ENCODE measurements at places on chromosomes 2 and 18.

- DNase-seq = no peak
Observed at GRCh38 chr2:120985174-120985996, 249.7 kb downstream of the GLI2 start.

DNA sequence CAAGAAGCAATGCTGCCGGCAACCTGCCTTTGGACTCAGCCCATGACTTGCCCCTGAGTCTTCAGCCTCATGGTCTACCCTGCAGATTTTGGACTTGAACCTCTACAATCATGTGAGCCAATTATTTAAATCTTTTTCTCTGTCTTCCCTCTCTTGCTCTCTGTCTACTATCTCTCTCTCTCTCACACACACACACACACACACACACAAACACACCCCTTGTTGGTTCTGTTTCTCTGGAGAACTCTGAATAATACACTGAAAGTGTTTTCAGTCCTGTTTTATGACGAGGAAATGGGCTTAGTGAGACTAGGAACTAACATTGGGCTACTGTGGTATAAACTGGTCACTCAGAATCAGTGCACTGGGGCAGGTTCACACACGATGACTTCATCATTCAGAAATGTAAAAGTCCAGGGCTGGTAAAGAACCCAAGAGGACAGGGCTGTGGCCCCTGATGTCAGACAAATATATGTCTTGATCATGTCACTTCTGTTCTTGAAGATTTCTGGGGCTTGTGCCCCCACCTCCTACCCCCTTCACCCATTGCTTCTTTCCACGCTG lies 266.1 kb upstream of the SIX2 start:
- no peak for DNase-seq

- no peak for DNase-seq
Observed at GRCh38 chr2:168798888-168799410, 3.5 kb upstream of the NOSTRIN start.

DNA sequence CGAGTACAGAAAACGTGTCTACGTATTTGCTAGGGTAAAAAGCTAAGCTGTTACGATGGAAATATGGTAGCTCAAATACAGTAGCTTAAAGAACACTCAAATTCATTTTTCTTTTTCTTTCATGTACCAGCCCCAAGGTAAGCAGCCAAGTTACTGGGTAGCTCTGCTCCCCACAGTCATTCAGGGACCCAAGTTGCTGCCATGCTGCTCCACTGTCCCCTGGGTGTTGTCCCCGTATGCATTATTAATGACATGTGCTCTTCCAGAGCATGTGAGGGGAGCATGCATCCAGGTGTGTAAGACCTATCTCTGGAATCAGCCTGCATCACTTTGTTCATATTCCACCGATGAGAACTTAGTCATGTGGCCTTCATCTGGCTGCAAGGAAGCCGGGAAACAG lies 105.1 kb upstream of the SP3 start:
- DNase-seq = no peak

DNA sequence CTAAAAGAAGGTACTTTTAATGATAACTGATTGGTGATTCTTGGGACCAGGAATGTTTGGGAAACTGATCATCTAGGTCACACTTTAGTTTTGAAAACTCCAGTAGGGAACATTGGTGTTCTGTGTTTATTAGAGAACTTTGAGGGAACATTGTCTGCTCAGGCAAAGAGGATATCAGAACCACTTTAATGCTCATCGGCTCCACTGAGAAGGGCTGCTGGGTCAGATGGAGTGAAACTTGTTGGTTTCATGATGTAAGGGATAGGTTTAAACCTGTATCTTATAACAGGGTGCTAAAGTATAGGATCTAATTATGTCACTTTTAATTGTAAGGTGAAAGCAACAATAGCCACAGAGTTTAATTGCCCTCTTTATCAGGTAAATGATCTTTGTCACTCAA lies 14.2 kb upstream of the POLI start:
- DNase-seq = no peak

GRCh38 chr2:73762571-73762970 lies 17.3 kb downstream of the DUSP11 start:
- no peak for DNase-seq

GRCh38 chr2:589281-590130 lies 87.7 kb downstream of the TMEM18 start:
- DNase-seq = no peak

DNA sequence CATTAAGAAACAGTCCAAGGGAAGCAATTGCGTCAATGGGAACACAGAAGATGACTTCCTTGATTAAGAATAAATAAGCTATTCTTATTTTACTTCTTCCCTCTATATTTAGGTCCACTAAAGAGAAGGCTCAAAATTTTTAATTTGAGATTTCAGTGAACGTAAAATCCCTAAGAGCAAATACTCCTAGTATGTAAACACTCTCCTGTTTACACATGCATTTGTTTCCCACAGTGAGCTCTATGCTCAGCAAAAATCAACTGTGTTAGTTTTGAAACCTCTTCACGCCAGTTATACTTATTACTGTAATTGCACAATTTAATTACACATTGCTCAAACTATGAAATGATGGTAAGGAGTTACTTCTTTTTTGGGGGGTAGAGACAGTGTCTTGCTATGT lies 8.8 kb downstream of the SLC39A6 start:
- DNase-seq = no peak

- no peak for DNase-seq
Observed at GRCh38 chr18:25310045-25310444, 41.9 kb downstream of the ZNF521 start.

GRCh38 chr2:219596954-219597551 lies 604 bp upstream of the STK11IP start:
- DNase-seq = no peak

GRCh38 chr2:107020392-107020791 lies 134.4 kb upstream of the ST6GAL2 start:
- DNase-seq = no peak

GRCh38 chr18:75226956-75227316 lies 16.3 kb downstream of the TSHZ1 start:
- no peak for DNase-seq

DNA sequence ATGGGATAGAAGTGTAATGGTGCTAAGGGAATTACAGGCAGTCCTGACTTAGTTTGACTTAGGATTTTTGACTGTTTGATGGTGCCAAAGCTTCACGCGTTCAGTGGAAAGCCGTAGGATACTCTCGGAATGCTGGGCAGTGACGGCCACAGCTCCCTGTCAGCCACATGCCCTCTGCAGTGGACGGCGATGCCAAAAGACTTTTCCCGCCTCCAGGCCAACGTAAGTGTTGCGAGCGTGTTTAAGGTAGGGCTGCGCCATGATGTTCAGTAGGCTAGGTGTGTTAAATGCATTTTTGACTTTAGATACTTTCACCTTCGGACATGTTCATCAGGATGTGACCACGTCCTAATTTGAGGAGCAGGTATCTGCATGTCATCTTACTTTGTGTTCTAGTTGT lies 63.4 kb downstream of the DCDC2C start:
- DNase-seq = no peak

GRCh38 chr2:74777161-74777900 lies 56.6 kb upstream of the HK2 start:
- DNase-seq = no peak

DNA sequence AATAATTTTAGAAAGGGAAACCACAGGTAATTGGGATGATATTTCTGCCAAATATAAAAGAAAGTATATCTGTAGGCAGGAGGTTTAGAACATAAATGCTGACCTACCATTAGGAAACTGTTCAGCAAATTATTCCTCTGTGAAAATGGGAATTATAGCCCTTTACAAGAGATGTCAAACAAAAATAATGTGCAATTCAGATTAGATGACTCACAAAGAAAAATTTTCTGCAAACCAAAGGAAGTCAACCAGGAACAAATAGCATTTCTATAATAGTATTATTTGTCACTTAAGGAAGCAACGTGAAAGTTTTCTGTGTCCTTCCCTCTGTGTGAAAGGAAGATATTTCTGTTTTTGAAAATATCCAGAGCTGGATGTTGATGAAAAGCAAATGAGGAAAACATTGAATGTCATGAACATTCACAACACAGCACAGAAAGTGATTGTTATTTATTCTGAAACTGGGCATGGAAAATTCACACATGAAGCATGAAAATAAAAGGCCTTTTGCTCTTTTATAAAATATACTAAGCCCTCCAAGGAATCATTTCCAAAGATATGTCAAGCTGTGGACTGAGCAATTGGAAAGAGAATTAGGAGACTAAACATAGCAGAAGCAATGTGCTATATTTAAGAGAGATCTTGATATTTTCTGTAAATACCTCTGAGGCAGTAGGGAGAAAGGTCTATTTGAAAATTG lies 57.9 kb upstream of the SPHKAP start:
- no peak for DNase-seq

DNA sequence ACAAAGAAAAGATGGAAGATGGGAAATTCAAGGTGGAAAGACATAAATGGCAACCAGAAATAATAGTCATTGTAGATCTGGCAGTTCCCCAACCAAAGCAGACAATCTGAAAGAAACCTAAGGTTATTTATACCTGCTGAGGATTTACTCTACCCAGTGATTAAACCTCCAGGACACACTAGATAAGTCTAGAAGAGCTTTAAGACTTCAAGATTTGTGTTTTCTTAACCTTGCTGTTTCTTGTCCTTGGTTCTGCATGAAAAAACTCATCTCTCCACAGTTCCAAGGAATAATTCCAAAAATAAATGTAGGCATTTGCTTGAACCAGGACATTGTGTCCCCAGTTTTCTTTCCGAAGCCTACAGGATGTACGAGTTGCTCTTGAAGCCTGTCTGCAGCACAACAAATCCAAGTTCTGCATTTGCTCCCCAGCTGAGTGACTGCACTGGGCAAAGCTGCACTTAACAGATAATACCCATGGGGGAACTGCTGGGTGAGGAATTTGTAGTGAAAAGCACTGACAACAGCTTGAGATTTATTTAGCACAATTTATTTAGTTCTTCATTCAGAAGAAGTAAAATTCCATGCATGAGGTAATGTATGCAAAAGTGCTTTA lies 19.8 kb downstream of the DTNA start:
- no peak for DNase-seq

DNA sequence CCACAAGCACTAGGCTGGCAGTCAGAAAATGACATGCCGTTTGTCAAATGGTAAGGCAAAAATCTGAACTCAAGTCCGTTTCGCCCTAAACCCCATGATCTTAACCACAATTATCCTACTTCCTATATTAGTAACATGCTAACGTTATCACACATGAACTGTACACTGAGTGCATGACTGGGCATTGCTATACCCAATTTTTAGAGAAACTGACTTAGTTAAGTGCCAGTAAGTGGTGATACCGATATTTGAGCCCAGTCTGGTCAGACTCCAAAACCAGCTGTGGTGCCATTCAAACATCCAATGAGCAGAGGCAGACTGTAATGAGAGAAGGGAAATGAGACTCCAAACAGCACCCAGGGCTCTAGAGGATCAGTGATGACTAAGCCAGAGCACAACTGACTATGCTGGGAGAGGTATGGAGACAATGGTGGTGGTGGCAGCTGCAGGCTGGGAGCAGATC lies 311.7 kb upstream of the PKDCC start:
- DNase-seq = no peak

- DNase-seq = no peak
Observed at GRCh38 chr2:237700512-237701032, 73.2 kb downstream of the LRRFIP1 start.

DNA sequence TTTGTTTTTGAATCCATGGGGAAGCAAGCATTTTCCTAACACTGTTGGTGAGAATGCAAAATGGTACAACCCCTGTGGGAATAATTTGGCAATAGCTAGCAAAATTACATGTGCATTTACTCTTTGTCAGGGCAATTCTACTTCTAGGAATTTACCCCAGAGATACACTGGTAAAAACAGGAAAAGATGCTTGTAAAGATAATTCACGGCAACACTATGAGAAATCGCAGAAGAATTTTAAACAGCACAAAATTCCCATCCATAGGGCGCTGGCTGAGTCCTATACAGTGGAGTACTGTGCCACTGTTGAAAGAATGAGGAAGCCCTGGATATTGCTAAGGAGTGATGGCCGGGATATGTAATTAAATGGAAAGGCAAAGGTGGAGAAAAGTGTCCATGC lies 75.8 kb downstream of the DGKD start:
- no peak for DNase-seq

DNA sequence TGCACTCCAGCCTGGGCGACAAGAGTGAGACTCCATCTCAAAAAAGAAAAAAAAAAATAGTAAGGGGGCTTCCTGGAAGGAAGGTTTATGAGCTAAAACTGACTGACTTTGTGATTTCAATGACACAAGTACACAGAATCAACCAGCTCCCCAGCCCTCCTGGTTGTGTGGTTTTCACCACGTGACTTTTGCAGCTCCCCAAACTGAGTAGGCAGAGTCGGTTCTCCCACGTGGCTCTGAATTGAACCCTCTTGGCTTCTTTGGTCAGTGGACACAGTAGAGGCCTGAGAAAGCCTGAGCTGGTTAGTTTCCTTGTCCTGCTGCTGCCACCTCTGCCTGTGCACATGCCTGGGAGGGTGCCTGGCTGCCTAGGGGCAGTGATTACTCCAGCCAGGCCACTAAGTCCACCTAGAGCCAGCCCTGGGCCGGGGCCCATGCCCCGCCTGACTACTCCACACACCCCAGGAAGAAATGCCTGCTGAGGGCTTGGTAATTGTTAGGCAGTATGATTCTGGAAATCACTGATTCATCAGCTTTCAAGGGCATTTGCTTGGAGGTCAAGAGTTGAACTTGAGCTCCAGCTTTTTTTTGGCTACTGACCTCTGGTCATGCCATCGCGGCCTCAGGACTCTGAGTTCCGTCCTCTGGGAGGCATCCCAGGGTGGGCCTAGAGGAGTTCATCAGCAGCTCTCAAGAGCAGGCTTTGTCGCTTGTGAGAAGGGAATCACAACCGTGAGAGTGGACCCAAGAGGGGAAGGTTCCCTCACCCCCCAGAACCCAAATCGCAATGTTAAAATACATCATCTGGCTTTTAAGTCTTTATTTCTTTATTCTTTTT lies 431.9 kb upstream of the HS6ST1 start:
- no peak for DNase-seq

DNA sequence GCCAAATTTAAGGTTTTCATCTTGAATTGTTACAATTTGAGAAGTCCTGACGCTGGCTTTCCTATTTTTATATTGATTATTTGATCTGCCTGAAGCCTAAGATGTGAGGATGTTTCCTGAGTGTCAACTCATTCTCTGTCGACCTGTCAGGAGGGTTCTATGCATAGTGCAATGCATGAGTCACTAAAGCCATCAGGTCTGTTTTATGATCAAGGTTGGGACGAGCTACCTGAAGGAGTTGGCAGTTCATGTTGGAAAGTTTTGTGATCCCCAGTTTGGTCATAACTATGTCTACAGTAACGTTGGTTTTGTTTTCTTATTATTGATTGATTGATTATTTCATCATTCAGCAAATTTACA lies 71.2 kb downstream of the NABP1 start:
- no peak for DNase-seq

All from mesothelial cell of epicardium (in vitro differentiated cells).